HTR-8/SVneo (cell line): ENCODE measurements at places on chromosomes 6 and 20.

DNA sequence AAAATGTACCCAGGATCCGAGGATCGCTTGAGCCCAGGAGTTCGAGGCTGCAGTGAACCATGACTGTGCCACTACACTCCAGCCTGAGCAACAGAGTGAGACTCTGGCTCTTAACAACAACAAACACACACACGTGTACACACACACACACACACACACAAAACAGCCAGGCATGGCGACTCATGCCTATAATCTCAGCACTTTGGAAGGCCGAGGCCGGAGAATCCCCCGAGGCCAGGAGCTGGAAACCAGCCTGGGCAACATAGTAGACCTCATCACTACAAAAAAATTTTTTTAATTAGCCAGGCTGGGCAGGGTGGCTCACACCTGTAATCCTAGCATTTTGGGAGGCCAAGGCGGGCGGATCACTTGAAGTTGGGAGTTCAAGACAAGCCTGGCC lies 23.3 kb upstream of the ARFGEF2 start:
- no peak for DNase-seq

GRCh38 chr6:136446579-136447187 lies 103.5 kb downstream of the MAP7 start:
- DNase-seq, result no peak

GRCh38 chr6:77440206-77440976 lies 22.9 kb downstream of the HTR1B start:
- DNase-seq, result no peak

DNA sequence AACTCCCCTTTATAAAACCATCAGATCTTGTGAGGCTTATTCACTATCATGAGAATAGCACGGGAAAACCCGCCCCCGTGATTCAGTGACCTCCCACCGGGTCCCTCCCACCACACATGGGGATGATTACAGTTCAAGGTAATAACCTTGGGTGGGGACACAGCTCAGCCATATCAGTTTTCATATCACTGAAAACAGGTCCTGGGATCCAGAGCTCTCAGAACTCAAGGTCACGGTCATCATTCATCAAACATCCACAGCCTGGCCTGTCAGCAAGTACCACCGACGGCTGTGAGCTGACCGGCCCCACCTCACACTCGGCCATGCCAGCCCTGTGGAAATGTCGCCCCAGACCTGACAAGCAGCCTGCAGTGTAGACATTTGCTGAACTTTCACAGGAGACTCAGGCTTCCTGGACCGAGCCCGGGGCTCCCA lies 14.1 kb upstream of the FRMD1 start:
- no peak for DNase-seq

DNA sequence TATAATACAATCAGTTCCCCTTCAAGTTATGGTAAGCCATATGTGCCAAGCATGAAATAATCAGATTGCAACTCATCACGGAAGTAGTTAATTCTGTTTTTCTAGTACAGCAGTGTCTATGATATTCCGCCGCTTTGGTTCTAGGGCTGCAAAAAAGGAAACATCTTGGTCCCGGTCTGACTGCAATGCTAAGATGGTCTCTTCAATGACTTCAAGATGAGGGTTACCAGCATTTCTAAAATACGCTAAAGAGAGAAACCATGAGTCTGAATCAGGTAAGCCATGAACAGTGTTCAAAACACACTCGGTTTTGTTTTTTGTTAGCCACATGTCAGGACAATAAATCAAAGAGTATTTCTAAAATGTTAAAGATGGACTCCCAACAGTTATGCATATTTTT lies 3.2 kb upstream of the ANKRD60 start:
- peak; percentile 65 for DNase-seq

DNA sequence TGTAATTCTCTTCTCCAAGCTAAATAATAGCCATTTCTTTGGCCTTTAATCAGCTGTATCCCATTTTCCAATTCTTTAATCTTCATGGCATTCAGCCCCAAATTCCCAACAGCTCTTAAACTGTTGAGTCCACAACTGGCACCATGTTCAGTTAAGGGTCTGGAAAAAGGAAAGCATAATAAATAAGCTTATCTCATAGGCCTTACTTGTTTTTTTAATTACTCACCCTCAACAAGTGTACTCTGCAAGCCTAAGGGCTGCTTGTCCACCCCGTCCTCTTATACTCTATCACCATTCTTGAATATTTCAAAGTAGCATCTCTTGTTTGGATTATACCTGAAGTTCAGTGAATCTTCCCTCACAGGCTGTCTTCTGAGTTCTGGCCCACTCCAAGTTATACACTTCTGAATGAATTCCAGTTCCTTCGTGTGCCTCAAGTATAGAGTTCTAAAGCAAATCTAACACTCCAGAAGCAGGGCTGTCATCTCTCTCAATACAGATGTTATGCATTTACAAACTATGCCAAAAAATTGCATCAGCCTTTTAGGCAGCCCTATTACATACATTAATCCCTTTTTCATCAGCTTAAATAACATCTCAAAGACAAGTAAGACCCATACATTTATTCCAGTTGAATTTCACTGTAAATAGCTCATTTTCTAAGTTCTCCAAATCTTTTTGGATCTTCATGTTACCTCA lies 98.7 kb downstream of the COL21A1 start:
- DNase-seq, result no peak

DNA sequence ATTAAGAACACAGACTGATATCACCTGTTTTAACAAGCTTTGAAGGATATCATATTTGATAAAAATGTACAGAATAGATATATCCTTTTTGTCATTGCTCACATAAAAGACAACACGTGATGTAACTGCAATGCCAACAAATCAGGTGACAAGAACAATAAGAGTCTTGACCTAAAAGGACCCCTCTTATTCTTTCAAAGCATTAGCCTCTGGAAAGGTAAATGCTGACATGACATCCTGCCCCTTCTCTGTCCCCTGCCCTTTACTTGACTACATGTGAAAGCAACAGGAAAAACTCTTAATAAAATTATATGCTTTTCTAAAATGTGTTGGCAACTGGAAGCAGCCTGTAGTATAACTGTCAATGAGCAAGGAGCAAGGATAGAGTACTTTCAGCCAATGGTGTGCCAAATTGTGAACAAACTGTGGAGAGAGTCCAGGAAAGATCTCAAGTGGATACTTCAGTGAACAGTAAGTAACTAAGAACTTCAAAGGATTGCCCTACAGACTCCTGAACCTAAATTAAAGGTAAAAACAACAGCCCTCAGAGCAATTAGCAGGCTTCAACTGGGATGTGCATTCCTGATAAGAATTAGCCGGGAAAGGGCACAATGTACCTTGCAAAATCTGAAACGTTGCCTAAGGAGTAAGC lies 16.3 kb downstream of the PTPRK start:
- no peak for DNase-seq

GRCh38 chr6:23752414-23752813 lies 373.6 kb upstream of the NRSN1 start:
- DNase-seq, result no peak

DNA sequence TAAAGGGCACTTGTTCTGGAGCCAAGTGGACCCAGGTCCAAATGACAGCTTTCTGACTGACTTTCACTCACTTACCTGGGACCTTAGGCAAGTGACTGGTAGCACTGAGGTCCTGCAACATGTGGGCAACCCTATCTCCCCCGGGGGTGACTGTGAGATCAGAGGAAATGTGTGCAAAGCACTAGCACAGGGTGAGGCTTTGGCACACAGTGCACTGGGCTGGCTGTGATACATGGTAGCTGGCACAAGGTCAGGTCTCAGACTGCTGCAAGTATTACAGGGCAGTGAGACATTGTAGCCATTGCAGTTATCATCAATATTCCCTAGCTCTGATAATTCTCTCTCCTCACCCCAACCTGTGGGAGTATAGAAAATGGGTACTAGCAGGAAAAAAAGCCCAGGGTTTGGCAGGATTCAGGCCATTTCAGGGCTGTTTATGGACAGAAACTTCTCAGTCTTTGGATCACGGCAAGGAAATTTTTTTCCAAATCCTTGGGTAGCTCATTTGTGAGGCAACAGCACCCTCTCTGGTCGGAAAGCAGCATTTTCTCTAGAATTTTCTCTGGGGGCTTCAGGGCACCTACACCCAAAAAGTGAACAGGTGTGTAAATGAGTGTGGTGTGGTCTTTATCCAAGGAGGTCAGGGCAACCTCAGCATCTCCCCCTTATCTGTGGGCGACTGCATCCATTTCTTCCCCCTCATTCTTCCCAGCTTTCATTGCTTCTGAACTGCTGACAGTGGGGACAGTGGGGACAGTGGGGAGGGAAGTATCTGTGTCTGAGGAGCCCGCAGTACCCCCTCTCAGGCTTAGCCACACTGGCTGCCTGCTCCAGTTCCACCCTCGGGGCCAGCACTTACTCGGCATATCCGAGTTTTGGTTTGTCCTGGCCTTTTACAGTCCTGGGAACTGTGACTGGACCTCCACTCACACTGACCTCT lies 148.7 kb upstream of the PHACTR3 start:
- peak; percentile 81 for DNase-seq

GRCh38 chr6:160104821-160105517 lies 16.6 kb upstream of the SLC22A1 start:
- no peak for DNase-seq

GRCh38 chr20:1225783-1226654 lies at the start of gene RAD21L1:
RAD21L1 (plus strand) TSS chr20:1226044; CDS start chr20:1228454, 2,410 bp downstream.
- peak; percentile 77 for DNase-seq

DNA sequence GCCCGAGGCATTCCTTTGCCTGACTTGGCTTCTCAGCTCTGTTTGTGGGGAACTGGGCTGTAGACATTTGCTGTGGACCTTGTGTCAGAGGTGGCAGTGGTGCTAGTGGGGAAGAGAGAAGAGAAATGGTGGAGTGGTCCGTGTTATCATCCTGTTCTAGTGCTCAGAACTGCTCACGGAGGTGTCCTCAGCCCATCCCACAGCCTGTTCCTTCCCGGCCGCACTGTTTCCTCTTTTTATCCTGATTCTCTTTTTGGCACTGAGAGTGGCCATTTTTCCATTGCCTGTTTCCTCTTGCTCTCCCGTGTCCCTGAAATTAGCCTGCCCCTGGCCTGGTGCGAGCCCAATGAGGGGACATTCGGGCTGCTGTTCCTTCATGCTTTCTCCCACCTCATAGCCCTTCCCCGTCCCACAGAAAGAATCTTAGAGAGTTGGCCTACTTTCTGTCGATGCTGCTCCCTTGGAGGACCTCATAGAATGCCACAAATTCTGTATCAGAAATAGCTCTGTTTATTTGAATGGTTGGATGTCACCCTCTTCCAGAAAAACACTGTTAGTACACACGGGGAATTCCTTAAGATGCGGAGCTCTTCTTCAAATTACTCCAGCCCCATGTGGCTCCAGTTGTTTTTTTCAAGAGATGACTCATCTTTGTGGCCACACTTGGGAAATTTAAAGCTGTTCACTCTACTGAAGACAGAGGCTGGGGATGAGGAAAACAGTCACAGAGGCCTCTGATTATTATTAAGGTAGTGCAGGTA lies 26.1 kb downstream of the FARS2 start:
- peak; percentile 85 for DNase-seq

DNA sequence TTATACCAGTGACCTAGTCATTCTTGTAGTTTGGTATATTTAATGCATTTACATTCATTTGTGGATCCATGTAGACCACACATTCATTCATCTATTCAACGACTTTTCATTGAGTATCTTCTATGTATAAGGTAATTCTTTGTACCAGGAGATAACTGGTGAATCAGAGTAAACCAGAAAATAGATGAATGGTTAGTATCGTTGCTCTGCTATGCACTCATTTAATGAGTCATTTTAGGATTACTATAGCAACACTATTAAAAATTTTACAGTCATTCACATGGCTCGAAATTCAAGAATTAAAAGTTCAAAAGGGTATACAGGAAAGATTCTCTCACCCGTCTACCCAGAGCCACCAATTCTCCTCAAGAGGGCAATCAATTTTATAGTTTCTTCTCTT lies 26.8 kb downstream of the DOK5 start:
- DNase-seq, result no peak

DNA sequence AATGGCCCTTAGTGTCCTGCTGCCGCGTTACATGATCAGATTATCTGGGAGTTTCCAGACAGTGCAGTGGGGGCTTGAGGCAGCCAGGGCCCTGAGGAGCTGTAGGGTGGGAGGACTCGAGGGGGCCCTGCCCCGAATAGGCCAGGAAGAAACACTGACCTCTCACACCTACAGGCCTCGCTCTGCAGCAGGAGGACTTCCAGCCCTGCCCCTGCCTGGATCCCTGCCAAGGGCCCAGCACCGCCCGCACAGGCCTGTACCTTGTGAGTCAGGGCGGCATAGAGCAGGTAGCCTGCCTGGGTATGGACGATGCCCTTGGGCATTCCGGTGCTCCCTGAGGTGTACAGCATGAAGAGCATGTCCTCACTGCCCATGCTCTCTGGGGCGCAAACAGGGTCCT lies 30.1 kb upstream of the APMAP start:
- DNase-seq, result no peak

DNA sequence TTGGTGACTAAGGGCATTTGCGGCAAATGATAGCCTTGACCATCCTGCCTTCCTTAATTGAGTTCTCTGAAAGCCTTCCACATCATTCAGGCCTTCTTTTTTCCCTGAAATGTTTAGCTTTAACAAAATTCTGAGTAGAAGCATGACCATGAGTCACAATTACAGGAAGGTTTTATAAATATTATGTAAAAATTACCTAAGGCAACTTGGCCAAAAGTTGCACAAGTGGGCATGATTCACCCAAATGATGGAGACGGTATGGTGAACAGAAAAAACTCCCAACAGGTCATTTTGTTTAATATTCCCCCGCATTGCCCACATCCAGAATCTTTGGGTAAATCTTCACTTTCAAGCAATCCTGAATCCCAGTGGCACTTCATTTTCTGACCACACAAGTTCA lies 37.0 kb downstream of the MC3R start:
- no peak for DNase-seq

DNA sequence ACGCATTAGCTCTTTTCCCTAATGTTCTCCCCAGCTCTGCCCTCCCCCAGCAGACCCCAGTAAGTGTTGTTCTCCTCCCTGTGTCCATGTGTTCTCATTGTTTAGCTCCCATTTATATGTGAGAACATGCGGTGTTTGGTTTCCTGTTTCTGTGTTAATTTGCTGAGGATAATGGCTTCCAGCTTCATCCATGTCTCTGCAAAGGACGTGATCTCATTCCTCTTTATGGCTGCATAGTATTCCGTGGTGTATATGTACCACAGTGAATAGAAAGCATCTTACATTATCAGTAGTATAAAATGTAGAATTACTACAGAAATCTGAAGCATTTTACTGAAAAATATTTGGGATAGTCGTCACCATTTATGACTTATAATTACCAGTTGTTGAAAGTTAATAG lies 21.8 kb downstream of the HLA-DRA start:
- DNase-seq, result no peak

DNA sequence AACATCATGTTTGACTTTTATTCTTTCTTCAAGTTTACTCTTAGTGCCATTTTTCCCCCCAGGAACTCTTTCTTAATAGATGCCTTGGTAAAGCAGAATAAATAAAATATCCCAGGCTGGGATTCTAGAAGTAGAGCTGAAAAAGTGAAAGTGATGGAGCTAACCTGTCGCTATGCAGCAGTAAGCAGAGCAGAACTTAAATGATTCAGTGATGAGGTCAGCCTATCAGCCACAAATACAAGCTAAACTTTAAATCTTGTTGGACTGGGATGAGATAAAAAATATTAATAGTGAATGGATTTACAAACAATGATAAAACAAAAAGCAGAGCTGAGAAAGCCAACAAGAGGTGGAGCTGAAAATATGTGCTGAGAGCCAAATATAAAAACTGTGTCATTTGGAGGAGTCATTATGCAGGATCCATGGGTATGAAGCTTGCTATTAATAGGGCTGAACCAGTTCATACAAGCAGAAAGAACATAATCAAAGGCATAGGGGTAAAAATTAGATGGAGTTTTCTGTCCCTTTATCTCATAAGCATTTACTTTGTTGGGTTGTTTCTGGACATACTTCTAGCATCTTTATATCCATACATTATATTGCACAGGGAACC lies 877.8 kb downstream of the EPHA7 start:
- DNase-seq, result no peak

- DNase-seq, result no peak
These were observed 9.8 kb upstream of the CNKSR3 start for GRCh38 chr6:154520280-154520679.
